ENCODE measurements at places on chromosomes 5 and 9.

GRCh38 chr9:28014212-28014611, 440.9 kb upstream of the C9orf72 start:
- no peaks in the 10 kb centered on the region for H3K4me1 ChIP-seq
- H3K27ac ChIP-seq: no peak overlapping the region
- H3K27me3 ChIP-seq: peaks cover 5% of the 10 kb centered on the region
- no peak overlapping the region for H3K4me3 ChIP-seq
- no peak for DNase-seq

GRCh38 chr9:89357331-89358197, 39.3 kb downstream of the SECISBP2 start:
- peaks cover 14% of the 10 kb centered on the region for H3K4me1 ChIP-seq
- H3K27me3 ChIP-seq: no peaks in the 10 kb centered on the region
- H3K36me3 ChIP-seq: peaks cover 46% of the 10 kb centered on the region
- DNase-seq: no peak

DNA sequence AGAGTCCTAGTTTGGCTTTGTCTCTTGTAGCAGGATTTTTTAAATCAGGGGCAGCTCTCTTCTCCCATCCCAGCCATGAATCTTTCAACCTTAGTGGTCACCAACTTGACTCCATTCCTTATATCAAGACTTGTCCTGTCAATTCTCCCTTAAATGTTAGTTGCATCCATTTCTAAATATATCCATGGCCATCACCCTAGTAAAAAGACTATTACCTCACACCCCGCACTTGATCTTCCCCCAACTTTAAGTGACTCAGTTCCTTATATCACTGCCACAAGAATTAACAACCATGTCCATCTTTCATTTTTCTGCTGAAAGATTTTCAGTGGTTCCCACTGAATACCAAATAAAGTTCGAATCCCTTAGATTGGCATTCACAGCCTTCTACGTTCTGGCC, 67.0 kb downstream of the STX17 start:
- H3K27me3 ChIP-seq: no peaks in the 10 kb centered on the region
- no peak for DNase-seq
- no peak overlapping the region for H3K4me3 ChIP-seq

DNA sequence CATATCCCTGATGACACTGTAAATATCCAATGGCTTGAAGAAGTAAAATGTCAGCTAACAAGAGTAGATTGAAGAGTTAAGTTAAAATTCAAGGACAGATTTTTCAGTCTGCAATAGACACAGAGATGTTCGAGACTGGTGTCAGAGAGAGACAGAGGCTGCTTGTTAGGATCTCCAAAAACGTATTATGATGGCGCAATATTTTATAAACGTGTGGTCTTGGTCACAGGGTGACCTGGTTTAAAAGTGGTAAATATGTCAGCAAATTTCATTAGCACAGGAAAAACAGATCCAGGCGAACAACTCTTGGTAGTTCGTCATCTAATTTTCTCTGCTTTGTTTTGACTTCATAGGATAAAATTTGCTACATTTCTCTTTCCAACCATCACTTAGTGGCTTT, 317.4 kb downstream of the MCTP1 start:
- no peaks in the 10 kb centered on the region for H3K4me1 ChIP-seq
- DNase-seq: no peak
- no peaks in the 10 kb centered on the region for H3K27me3 ChIP-seq
- H3K36me3 ChIP-seq: no peaks in the 10 kb centered on the region

Data from activated naive CD8-positive, alpha-beta T cell treated with anti-CD3 and anti-CD28 coated beads for 36 hours (primary cell).